Kidney glomerular epithelial cell (primary cell): ENCODE measurements at places on chromosomes 7 and 10.

DNA sequence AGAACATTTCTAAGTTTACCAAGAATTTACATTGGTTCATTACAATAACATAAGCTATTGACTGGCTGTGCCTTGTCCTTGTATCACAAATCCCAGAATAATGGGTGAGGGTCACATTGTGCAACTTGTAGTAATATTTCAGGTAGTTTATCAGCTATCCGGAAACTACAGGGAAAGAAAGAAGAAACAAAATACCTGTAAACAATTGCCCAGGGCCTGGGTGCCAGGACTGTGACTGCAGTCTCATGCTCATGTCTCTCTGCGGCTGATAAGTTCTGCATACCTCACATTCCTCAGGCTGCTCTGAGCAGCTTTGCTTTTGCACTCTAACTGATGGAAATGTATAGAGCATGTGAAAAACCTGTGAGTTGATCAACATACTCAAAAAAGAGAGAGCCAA is 131.8 kb upstream of the TRIM24 start:
- no peak for DNase-seq

- no peak for DNase-seq
These were observed 17.1 kb upstream of the DDX21 start for GRCh38 chr10:68938884-68939283.

DNA sequence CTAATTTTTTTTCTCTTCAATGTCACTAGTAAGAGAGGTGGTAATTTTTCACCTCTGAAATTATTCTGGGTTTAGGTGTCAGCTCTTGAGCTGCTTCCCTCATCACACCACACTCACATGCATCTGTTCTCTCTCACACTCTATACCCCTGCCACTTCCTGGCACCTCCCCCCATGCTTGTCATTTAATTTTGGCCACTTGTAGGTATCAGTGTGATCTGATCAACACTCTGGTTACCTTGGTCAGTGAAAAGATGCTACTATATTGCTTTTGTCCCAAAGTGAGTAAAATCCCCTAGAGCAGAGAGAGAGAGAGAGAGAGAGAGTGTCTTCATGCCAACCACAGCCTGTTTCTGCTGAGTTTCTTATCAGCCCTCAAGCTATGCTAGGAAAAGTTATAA is 42.5 kb downstream of the STK17A start:
- DNase-seq, result no peak

DNA sequence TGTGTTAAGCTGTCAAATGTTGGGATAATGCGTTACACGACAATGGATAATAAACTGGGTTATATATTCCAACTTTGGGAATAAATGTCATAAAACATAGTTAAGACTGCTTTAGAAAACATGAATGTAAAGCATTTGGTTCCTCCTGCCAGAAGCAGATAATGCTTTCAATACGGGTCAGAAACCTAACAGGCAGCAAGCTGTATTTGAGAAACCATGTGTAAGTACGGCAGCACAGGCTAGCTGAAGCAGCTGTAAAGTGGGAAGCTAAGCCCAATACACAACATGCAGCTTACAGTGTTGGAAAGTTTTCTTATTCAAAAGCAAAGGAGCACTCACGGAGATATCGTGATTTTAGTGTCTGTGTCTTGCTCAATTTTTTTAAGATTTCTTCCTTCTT is 46.5 kb downstream of the MALSU1 start:
- DNase-seq, result no peak

DNA sequence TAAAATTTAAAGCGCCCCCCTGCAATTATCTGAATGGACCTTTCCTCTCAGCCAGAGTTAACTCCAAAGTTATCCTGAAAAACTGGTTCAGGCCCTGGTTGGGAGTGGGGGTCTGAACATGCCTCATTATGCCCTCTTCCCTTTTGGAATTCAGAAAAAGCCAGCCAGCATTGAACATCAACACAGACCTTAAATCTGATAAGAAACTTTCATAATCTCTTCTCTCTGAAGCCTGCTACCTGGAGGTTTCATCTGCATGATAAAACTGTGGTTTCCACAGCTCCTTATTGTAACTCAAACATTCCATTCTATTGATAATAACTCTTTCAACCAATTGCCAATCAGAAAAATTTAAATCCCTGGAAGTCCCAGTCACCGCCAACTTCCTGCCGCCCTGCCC is 133.3 kb downstream of the ARL4A start:
- DNase-seq, result no peak

DNA sequence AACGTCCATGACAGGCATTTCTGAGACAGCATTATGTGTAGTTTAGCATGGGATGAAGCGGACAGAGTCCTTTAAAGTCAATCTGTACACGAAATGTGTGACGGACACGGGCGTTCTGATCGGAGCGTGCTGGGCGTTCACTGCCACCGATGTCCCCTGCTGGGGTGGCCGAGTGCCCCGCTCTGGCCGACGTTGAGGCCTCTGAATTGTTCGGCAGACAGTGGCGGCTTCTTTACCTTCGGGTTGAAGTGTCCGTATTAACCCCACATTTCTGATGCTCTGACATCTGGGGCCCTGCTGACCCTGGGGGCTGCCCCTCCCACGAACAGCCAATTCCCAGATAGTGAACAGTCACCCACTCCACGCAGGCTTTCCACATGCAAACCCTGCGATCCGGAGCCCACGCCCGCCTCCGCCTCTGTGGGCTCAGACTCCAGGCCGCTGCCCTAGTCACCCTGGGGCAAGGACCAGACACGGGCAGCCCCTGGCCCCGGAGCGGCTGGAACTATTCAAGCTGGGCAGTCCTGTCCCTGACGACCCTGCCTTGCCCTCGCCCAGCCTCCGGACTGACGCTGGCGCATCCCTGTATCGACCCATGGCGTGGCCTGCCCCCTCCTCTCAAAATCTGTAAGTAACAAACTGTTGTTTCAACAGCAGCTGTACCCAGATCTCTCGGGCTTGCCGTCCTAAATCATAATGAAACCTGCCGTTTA is 445.7 kb downstream of the PTPRN2 start:
- DNase-seq, result no peak

DNA sequence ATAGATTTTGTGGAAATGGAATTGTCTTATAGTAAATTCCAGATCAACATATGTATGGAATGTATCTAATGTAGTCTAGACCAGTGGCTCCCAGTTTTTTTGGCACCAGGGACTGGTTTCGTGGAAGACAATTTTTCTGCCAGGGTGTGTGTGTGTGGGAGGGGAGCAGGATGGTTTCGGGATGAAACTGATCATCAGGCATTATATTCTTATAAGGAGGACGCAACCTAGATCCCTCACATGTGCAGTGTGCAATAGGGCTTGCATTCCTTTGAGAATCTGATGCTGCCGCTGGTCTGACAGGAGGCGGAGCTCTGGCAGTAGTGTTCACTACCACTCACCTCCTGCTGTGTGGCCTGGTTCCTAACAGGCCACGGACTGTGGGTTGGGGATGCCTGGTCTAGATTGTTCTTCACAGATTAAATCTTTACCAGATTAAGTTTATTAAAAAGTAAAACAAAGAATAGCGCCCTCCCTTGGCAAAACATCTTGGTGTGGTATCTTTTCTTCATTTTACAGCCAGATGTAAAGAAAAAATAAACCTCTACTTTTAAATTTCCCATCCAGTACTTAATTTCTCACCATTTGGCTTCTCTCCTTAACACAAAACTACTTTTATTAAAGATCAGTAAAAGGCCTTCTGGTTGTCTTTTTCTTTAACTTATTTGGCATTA is 48.4 kb downstream of the SEPTIN7 start:
- DNase-seq, result no peak

DNA sequence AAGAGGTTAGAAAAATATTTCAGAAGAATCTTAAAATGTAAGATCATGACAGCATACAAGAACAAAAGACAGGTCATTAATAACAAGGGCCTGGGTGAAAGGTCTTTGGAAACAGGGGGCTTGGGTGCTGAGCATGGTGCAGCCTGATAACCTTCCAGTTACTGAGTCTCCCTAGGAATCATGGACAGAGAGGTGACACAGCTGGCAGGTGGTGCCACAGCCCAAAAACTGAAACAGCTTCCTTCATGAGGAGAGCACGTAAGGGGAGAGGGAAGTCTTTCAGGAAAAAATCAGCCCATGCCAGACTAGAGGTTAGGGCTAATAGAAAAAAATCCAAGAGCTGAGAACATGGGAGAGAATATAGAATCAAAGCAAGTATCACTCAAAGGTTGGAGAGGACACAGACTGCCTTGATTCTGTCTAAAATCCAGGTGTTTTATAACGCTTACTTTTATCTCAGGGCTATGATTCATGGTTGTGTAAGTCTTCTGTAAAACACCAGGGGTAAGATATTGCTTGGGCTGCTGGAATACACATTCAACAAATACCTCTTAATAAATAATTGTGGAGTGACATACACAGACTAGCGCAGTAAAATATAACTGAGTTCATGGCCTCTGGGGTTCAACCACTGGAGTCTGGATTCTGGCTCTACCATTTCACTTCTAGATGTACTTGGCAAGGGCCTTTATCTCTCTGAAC is 88.1 kb downstream of the SEMA3C start:
- DNase-seq, result no peak

DNA sequence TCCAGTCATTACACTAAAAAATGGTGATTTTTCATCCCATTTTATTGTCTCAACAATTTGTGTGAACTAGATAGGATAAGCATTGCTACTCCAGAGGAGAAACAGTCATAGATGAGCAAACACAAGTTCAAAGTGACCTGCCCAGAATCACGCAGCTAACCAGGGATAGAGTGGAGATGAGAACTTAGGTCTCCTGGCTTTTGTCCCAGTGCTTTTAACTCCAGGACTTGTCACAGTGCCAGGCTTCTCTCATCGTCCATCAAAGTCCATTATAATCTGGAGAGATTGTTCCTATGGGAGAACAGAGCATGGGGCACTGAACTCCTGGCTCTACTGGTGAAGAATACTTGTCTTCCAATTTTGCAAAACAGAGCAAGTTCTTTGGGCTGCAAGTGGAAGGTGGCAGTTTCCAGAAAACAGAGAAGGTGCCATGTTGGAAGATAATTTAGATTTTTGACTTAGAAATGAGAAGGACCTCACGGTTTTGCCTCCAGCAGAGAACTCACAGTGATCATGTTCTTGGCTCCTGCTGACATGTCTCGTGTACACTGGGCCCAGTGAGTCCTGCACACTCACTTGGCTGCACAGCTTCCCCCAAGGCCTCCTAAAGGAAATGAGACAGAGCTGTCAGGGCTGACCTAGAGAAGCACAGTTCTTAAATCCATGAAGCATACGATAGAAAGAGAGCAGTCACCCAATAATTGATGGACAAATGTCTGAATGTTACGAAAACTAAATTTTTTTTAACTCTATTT is 322.9 kb upstream of the NRP1 start:
- no peak for DNase-seq

GRCh38 chr7:12716722-12717121 is 29.3 kb downstream of the ARL4A start:
- DNase-seq, result no peak

DNA sequence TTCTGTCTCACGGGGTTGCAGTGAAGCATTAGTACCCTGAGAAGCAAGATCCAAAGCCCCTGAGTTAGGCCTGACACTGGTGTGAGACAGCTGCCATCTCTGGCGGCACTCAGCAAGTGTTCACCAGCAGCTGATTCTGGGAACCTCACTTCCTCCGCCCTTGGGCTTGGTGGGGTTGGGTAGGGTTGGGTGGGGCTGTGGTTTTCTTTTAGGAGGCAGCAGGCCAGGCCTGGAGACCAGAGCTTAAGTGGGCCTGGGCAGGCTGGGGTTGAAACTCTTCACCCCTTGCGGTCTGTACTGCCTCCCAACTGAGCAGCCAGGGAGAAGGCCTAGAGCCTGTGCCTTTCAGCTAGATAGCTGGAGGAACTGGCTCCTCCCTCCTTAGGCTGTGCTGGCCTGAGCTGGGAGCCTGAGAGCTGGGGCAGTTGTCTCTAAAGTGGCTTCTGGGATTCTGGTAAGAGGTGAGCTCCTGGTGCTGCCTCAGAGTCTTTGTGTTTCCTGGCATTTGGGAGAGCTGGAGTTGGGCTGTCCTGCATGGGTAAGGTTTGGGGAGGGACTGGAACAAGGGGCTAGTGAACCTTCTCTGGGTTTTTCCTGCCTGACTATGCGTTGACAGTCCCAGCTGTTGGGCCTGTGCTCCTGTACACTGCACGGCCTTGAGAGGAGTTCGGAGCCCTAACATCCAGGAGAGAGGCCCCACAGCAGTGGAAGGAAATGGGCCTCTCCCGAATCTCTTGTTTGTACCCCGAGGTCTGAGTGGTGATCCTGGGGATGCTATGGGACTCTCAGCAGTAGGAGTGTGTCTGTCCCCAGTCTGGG is 5.1 kb downstream of the TSPAN14 start:
- DNase-seq, result no peak

- no peak for DNase-seq
These were observed 83.2 kb upstream of the PRR15 start for GRCh38 chr7:29480451-29480850.

GRCh38 chr7:105602325-105603305 is 21.3 kb upstream of the EFCAB10 start:
- DNase-seq, result no peak

DNA sequence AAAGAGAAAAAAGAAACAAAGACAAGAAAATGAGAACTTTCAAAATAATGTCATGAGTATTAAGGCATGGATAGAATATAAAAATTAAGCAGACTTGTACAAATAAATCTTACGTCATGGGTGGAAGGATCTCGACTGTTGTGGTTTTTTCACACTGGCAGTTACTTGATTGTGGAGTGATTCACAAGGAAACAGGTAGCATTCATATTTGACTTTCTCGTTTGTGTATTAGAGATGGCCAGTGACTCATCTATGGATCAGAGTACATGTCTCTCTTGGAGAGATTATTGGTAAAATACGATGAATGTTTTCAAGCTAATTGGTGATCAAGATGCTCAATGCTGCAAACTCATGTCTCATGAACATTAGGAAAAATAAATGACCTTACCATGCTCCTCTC is 564.3 kb downstream of the GATA3 start:
- DNase-seq, result no peak

DNA sequence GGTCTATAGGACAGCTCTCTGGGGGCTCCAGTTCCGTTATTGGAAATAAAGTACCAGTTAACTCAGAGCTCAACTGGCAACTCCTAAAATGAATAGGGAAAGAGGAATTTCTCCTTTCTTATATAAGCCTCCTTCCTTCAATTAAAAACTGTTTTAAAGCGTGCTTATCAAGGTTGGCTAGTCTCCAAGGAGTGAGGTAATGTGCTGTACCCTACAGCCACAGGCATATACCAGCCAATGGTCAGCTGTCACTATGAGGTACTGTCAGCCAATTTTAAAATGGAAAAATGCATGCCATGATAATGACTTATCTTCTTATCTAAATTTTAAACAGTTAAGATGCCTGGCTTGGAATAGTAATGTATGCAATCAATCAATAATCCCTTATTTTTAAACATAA is 76.2 kb downstream of the PLCE1 start:
- DNase-seq, result peak; percentile 17
